ENCODE measurements at places on chromosomes 4 and X.

DNA sequence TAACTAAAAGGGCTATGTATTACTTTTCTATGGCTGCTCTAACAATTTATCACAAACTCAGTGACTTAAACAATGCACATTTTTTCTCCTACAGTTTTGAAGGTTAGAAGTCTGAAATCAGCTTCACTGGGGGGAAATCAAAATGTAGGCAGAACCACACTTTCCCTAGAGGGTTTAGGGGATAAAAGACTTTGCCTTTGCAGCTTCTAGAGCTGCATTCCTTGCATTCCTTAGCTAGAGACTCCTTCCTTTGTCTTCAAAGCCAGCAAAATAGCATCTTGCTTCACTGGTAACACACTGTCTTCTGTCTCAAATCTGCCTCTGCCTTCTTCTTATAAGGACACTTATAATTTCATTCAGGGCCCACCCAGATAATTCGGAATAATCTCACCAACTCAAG is 152.4 kb upstream of the SPIN4 start:
- DNase-seq = no peak

DNA sequence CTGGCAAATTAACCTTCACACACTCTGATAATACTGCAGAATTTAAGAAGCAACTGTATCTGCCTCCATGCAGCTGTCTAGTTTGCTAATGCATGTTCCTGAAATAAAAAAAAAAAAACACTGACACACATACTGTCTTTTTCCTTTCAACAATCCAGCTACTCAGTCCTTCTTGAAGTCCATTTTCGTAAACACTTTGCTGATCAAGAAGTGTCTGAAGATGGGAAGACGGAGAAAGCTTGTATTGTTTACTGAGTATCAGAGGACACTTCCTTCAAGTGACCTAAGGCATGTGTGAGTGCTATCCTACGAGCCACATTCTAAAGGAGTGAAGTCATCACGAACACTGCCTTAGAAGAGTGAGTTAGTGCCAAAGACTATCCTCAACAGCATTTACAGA is 82.6 kb downstream of the LUZP4 start:
- DNase-seq = no peak

DNA sequence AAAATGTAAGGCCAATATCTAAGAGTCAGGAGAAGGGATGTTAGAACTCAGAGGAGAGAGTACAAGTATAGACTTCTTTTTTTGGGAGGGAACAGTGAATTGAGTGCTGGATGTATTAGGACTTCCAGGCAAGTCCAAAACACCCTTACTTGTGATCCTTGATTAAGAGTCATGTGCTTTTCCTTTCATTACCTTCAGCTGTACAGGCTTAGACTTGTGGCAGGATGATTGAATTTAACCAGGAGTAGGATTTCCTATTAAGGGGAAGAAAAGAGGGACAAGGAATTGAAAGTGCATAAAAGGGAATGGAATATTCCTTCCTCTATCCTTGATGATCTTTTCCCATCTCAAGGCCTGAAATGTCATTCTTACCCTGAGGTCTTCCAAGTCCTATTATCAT is 606.7 kb downstream of the STIM2 start:
- no peak for DNase-seq

DNA sequence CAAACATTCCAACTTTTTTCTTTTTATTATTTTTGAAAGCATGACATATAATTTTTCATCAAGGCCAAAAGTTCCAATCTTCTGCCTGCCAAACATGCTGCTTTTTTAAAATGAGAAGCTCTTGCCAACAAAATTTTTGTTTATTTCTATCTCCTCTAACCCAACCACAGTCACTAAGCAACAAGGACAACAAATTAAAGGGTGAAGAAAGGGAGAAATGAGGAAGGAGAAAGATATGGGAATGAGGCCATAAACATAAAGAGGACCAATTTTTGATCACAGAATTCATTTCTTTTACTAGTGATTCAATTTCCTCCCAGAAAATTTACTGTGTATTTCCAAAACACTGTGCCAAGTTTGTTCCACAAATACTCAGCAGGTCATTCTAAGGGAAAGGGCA is 537.0 kb upstream of the DIAPH2 start:
- no peak for DNase-seq

DNA sequence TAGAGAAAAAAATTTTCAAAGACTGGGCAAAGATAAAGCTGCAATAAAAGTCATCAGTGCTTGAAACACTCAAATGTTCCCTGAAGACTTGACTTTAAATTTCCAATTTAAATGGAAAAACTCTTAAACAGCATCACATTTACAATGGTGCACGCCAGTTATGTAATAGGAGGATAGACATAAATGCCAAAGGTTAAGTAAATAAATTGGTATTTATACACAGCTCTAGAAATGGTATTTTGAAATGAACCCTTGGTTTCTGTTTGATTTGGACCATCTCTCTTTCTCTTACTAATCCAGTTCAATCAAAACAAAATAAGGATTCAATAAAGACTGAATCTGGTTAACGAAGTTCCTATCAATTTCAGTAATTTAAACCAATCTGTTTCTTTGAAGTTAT is 272.6 kb downstream of the GPM6A start:
- no peak for DNase-seq

Data from tibial nerve (tissue), 4 donors.